ENCODE measurements at places on chromosomes 3 and 15.

- DNase-seq, result no peak
Observed at GRCh38 chr15:26166429-26166828, 303.3 kb upstream of the ATP10A start.

GRCh38 chr3:31004025-31004678, 109.7 kb upstream of the GADL1 start:
- DNase-seq, result no peak

DNA sequence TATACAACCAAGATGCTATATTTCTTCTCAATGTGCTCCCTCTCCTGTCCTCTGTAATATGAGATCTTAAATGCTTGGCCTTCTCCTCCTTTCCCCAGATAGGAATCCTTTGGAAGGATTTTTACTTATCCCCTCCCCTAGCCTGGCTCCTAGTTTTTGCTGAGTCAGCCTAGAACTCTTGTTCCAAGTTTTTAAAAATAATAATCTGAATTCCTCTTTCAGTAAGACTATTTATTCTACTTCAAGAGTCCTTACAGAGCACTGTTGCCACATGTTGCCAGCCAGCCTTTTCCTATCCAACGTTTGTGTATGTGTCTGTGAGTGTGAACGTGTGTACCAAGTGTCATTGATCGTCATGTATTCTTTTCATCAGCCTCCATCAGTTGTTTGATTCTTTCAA, 11.0 kb upstream of the KCNMB2 start:
- no peak for DNase-seq

GRCh38 chr15:80752204-80752603, 27.0 kb upstream of the CEMIP start:
- no peak for DNase-seq

Measured in esophagus squamous epithelium (tissue), 5 donors.